ENCODE measurements at places on chromosomes 16 and 17.

DNA sequence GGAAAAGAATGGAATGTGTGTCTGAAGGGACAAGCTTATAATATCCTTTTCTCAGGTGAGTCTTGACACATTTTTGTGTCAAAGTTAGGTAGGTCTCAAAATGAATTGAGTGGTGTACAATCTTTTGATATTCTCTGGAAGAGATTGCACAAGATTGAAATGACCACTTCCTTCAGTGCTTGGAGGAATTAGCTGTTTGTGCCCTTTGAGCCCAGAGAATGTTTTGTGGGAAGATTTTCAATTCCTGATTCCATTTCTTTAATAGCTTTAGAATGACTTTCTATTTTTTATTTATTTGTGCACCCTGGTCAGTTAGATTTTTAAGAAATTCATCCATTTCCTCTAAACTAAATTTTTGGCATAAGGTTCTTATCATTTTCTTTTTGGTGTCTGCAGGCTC is 1.6 kb upstream of the CCL13 start:
- no peak for DNase-seq

GRCh38 chr17:8408371-8408770 is 10.7 kb upstream of the RNF222 start:
- no peak for DNase-seq

GRCh38 chr17:64448665-64449512 is at the start of gene MILR1:
MILR1 (plus strand) TSS chr17:64449115; CDS start chr17:64449169, 54 bp downstream.
- peak; percentile 74 for DNase-seq

DNA sequence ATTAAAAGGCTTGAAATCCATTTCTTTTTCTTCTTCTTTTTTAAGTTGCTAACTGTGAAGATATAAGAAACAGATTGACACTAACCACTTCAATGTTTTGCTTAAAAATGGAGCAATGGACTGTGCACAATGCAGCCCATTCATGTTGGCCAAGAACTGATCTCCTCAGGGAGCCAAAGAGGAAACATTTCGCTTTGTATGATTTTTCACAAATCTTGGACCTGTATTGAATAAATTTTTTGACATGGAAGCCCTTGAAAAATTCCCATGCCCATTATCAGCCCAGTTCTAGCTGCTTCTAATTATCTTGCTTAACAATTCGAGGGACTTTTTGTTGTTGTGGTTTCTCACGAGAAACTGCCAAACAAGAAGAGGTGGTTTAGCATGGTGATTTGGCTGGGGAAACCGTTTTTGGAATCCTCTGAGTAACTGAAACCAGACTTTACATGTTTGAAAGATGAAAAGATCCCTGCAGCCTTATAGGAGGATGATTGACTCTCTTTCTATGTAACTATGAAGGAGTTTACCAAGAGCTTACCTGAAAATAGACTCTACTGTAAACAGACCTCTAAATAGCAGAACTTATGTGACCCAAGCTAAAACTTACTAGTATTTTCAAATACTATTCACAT is 1389.4 kb upstream of the GOT2 start:
- DNase-seq, result peak; percentile 12

DNA sequence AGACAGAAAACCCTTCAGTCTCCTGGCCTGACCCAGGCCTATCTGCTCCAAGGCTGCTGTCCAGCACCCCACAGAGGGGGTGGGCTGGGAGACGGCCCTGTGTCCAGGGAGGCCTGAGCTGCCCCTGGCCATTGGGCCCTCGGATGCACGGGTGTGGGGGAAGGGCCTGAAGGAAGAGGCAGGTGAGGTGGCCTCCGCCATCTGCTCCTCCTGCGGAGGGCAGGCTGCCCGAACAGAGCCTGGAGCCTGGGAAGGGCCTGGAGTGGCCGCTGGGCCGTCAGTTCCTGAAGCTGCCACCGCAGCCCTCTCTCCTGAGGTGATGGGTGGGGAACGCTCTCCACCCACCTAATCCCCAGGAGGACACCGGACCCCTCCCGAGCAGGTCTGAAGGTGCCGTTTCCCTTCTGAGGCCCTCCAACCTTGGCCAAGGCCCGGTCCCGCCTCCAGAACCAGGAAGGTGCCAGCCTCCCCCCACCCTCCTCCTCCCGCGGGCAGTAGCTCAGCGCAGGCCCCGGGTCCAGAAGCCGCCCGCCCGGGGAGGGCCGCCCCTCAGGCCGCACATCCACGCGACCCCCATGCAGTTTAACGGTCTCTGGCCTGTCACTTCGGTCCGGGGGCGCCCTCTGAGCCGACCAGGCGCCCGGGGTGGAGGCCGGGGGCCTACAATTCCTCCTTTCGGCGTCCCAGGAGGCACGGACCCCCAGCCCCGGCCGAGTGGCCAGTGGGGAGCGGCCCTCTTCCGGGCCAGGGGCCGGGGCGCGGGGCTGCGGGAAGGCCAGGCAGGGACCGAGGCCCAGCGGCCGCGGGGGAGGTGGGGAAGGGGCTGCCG is 835 bp downstream of the FBXL16 start:
- no peak for DNase-seq

DNA sequence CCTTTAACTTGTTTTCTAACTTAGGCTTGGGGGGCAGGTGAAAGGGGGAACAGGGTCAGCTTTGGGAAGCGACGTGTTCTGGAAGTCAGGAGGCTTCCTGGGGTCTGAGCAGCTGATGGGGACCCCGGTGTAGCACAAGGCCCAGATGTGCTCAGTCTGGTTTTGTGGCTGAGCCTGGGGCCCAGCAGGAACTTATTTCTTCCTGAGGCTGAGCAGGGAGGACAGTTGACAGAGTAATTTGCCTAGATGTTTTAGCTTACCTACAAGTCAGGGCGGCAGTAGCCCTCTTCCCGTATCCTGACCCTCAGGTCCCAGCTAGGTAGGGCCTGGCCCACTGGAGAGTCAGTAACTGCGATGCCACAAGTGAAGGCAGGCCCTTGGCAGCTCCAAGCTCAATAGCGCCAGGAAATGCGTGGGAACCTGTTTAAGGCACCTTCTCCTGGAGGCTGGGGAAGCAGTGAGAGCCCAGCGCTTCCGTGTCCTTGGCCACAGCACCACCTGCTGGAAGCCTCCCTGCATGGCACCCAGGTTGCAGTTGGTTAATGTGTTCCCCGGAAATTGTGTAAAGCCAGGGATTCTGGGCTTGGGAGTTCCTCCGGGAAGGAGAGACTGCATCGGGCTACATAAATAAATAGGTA is 5.2 kb downstream of the CCR7 start:
- peak; percentile 90 for DNase-seq

DNA sequence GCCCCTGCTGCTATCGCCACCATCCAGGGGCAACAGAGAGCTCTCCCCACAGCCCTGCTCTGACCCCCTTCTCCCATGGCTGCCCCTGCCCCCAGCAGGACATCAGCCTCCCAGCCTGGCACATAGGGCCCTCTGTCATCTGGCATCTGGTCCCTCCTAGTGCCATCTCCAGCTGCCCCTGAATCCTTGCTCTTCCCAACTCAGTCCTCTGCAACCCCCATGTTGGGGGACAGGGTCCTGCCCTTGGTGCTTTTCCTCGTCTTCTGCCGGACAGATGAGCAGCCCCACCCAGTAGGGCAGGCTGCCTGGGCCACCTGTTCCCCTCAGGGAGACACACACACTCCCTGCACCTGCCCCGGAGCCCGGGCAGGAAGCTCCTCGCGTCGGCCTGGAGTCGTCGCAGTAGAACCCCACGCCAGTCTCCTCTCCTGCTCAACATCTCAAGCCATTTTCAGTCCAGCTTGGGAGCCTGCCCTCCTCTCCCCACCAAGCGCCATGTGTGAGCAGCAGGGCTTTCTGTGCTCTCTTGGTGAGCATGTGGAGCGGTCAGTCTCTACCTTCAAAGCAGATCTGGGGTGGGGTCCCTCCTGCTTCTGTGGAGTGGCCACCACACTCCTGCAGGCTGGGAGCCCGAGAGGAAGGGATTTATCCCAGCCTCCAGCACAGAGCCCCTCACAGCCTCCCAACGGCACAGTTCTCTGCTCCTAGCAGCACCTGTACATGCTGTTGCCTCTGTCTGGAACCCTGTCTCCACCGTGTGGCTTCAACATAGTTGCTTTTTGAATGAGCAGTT is 28.2 kb downstream of the TNFRSF13B start:
- no peak for DNase-seq

GRCh38 chr16:5841974-5842373 is 744.4 kb upstream of the EEF2KMT start:
- no peak for DNase-seq

DNA sequence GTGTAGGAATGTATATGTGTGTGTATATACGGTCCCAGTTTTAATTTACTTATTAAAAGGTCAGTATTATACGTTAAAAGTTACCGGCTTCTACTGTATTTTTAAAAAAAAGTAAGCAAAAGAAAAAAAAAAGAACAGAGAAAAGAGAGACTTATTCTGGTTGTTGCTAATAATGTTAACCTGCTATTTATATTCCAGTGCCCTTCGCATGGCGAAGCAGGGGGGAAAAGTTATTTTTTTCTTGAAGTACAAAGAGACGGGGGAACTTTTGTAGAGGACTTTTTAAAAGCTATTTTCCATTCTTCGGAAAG is 1.6 kb downstream of the NOG start:
- DNase-seq, result no peak

DNA sequence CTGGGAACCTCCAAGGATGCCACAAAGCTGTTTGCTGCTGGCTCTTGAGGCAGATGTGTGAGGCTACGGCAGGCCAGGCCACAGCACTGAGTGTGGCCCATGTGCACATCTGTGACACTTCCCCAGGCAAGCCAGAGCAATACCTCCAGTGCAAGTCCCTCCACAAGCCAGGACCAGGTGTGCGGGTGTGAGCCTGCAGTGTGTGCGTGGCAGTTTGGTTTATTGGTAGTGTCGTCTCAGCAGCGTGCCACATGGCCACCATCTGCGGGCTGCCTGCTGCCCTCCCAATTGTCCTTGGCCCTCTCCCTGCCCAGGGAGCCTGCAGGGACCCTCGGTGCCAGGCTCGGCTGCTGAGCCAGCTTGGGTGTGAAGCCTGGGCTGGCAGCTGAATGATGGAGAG is 9.9 kb upstream of the SREBF1 start:
- DNase-seq, result no peak

GRCh38 chr16:77993111-77993985 is 29.0 kb upstream of the CLEC3A start:
- DNase-seq, result peak; percentile 28

GRCh38 chr17:38749223-38750043 is 1.3 kb upstream of the PCGF2 start:
- DNase-seq, result peak; percentile 78

GRCh38 chr16:58415003-58415402 is 22.7 kb downstream of the GINS3 start:
- DNase-seq, result no peak

- DNase-seq, result no peak
Observed at GRCh38 chr16:12589676-12590075, 214.0 kb downstream of the CPPED1 start.

DNA sequence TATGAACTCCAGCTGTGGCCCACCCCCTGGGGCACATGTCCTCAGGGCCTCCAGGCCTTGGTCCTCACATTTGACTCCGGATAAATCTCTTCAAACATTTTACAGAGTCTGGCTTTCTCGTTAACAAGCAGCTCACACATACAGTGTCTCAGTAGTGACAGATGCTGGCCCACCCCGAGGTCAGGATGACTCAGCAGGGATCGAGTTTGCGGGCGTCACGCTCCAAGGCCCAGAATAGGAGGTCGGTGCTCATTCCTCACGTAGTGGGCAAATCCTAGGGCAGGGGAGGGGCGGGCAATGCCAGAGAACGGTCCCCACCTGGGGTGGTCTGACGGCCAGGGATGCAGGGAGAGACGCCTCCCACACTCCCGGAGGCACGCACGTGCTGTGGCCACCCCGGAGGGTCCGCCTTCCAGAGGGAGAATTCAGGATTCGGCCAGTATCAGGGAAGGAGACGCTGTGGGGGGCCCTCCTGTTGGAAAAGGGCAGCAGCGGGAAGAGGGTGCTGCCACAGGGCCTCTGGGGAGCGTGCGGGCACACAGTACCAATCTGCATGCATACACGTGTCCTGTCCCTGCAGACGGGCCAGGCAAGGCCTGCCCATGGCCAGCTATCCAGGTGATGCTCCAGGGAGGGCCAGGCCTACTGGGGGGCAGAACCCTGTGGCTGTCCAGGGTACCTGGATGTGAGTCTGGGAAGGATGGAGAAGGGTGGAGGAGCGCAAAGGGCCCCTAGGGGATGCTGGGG is 8.6 kb downstream of the SLC7A5 start:
- peak; percentile 89 for DNase-seq

- DNase-seq, result no peak
Observed at GRCh38 chr16:3086596-3087242, 12.4 kb downstream of the ZSCAN10 start.

DNA sequence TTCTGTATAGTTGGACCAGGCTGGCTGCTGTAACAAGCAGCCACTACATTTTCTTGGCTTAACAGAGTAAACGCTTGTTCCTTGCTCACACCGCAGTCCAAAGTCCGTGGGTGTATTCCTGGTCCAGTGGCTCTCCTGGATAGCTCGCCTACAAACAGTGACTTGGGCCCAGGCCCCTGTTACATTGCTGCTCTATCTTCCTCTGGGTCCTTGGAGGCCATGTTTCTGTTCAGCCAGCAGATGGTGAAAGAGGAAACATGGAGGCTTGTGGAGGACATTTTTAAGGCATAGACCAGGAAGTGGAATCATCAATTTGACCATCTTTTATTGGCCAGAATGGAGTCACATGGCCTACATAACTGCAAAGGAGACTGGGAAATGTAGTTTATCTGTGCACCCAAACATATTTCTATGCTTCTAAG is 55.1 kb downstream of the ATP2C2 start:
- peak; percentile 9 for DNase-seq

- peak; percentile 17 for DNase-seq
Observed at GRCh38 chr17:80594431-80595269, 50.0 kb downstream of the RPTOR start.

- DNase-seq, result no peak
Observed at GRCh38 chr16:24347556-24347955, 91.4 kb downstream of the CACNG3 start.

GRCh38 chr16:19138601-19139000 is 24.8 kb downstream of the ITPRIPL2 start:
- peak; percentile 68 for DNase-seq

DNA sequence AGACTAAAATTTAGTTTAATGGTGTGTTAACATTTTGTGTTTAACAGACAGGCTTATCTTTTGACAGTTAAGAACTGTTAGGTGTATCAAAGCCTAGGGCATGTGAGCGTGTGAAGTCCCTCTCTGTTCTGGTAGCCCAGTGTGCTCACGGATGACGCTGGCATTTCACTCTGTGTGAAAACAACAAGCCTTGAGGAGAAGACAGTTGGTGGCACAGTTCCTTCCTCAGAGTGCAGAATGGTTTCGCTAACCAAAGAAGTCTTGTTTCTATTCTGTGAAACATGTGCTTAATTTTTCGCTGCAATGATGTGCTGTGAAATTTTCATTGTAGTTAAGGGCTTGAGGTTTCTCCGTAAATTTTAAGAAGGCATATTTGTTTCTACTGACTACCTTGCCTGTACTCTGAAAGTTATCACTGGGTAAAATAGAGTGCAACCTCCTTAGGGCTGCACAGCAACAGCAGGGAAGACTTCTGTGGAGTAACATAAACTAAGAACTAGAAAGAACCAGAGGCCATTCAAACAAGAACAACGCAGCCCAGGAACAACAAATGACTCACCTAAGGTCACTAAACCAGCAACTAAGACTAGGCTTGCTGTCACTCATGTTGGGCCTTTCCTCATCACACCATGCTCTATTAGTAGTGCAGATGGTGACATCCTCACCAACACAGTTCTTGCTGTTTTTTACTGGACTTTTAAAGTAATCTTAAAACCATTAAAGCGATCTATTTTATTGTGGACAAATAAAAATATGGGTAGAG is 33.4 kb downstream of the BRD7 start:
- DNase-seq, result no peak
